ENCODE measurements at places on chromosomes 16 and 17.

DNA sequence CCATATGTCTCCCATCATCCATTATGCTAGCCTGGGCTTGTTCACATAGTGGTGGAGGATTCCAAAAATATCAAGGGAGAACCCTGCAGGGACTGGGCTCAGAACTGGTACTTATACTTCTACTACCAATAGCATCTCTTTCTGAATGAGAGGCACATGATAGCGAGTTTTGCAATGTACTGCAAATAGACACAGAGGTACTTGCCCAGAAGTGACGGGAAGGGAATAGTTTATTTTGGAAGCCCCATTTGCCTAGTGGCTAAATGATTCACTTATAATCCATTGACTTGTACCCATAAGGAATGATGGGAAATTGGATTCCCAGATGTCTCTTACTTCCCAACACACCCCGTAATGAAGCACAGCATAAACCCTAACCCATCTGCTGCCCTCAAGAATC, 124.8 kb upstream of the ERCC4 start:
- no peak for DNase-seq

DNA sequence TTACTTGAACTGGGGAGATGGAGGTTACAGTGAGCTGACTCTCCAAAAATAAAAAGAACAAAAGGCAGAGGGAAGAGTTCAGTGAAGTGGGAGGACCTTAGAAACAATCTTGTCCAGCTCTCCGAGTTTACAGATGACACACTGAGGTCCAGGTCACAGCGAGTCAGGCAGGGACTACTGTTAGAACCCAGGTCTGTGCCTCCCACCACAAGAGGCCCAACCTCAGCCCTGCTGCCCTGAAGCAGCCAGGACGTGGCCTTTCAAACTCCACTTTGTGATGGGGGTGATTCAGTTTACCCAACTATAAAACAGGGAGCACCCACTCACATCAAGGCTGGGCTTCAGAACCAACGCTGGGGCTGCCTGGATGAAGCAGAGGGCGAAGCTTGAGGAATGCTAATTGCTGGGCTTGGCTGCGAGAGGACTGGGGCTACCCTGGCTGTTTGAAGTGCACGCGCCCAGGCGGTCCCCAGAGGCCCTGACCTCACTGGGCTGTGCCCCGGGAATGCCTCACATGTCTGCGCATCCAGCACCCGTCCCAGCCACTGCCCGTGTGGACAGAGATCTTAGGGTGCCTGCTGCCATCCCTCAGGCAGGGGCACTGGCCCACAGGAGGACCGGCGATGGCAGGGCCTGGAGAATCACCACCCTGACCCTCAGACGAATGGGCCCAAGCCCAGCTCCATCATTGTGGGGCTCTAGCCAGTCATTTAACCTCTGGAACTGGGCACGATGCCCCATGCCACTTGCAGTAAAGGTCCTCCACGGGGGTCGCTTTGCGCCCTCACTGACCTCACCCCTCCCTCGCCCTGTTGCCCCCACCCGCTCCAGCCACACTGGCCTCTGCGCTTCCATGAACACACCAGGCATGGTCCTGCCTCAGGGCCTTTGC, 11.4 kb downstream of the SLC5A10 start:
- DNase-seq = no peak

GRCh38 chr17:67708378-67708777, 9.4 kb upstream of the NOL11 start:
- DNase-seq = no peak

GRCh38 chr17:47239967-47240651, 13.5 kb upstream of the ITGB3 start:
- DNase-seq = no peak

DNA sequence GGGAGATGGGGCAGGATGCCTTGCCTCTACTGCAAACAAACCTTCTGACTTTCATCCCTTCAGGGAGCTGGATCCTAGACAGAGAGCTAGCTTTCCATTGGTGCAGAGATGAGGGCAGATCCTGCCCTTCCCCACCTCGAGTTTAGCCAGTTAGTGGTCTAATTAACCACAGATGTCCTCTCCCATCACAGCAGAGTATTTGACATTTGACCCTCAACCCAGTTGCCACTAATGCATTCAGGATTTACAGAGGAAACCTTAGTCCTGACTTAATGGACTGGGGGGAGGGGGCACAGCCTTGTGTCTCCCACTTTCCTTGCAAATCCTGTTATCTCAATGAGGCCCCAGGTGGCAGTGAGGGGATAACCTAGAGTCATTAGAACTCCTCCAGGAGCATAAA, 10.2 kb downstream of the PIP4K2B start:
- peak; percentile 85 for DNase-seq

- no peak for DNase-seq
Observed at GRCh38 chr16:85534536-85535351, 78.4 kb upstream of the GSE1 start.

DNA sequence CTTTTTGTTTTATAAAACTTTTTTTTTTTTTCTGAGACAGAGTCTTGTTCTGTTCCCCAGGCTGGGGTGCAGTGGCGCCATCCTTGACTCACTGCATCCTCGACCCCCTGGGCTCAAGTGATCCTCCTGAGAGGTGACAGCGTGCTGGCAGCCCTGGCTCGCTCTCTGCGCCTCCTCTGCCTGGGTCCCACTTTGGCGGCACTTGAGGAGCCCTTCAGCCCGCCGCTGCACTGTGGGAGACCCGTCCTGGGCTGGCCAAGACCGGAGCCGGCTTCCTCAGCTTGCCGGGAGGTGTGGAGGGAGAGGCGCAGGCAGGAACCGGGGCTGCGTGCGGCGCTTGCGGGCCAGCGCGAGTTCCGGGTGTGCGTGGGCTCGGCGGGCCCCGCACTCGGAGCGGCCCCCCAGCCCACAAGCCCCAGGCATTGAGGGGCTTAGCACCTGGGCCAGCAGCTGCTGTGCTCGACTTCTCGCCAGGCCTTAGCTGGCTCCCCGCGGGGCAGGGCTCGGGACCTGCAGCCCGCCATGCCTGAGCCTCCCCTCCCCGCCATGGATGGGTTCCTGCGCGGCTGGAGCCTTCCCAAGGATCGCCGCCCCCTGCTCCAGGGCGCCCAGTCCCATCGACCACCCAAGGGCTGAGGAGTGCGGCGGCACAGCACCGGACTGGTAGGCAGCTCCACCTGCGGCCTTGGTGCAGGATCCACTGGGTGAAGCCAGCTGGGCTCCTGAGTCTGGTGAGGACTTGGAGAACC, 49.6 kb upstream of the HELZ start:
- no peak for DNase-seq

GRCh38 chr17:48022901-48023300, 14.7 kb downstream of the COPZ2 start:
- DNase-seq = no peak

DNA sequence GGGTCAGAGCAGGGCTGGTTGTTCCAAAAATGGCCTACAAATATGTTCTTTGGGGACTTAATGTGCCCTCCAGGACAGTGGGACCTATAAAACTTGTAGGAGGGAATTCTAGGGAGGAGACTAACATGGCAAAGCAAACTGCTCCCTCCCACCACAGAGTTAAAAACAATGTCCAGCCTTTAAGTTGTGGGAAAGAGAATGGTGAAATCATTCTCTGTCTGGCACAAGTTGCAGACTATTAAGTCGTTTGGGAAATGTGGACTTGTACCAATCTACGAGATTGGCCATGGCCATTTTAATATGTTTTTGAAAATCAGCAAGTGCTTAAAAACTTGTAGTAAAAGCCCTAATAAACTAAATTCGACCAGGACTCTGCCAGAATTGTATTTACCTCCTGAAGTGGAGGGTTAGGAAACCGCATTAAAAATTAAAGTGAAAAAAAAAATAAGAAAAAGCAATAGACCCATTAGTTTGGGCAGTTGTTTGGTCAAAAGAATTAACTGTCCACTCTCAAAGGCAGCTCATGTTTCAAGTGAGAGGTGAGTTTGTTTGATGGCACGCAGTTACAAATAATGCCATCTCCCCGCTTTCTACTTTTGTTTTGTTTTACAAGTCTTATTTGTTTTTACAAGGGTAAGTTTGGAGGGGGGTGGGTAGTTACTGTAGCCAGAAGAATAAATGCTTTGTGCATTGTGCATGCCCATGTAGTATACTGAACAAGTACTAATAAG, 32.4 kb downstream of the ANKFN1 start:
- DNase-seq = no peak

All from neural progenitor cell (in vitro differentiated cells).